ENCODE measurements at places on chromosomes 12 and 14.

DNA sequence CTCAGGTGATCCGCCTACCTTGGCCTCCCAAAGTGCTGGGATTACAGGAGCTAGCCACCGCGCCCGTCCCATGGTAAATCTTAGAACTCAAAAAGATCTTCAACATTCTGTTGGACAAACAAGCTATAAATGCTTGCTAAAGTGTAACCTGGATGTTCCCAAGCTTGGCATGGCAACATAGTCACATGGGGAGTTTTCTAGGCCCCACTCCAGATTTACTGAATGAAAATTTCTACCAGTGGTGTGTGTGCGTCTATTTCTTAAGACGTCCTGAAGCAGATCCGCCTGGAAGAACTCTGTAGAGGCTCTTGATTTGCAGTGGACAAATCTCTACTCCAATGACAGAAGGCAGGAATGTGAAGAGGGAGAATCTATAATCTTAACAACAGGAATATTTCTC, 59.9 kb downstream of the ZFYVE21 start:
- no peak for DNase-seq

- DNase-seq: no peak
Observed at GRCh38 chr12:28585146-28585545, 394.9 kb downstream of the CCDC91 start.

DNA sequence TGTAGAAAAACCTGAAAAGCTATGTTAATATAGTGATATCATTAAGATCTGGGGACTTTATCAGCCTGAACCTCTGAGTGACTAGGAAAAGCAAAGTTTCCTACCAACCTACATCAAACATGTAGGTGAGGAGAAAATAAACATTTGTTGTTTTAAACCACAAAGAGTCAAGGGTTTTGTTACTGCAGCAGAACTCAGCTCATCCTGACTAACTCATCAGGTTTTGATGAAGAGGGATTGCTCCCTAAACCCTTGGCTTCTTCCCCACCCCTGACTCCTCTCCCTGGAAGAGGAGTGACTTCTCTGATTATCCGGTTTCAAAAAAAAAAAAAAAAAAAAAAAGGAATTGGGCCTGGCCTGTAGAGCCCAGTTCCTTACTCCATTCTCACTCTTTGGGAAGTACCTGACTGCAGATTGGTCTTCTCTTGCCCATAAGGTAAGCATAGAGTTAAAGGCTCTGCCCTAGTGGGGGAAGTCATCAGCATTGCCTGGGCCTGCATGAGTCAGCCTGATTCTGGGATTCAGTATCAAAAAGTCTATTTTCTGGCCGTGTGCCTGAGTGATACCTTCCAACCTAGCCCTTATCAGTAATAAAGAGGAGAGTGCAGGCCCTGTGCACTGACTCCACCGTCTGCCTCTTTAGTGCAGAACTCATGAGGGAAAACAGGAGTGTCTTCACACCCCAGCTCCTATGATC, 16.9 kb downstream of the BDKRB1 start:
- no peak for DNase-seq

DNA sequence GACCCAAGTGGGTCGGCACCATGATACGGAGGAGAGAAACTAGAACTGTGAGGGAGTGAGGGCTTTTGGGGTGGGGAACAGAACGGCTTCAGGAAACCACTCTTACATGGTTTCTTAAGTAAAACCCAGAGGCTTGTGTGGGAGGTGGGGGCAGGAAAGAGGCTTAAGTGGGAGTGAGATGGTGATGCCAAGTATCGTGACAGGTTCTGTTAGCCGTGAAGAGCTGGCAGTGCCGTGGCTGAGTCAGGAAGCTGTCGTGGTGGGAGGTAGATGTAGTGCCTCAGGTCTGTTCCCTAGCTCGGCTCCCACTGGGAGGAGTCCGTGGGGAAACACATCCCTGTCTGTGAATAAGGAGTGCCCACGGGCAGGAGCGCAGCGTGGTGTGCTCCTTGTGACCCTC, 185.8 kb upstream of the FKBP4 start:
- no peak for DNase-seq

GRCh38 chr12:88036353-88036965, 7.3 kb upstream of the C12orf50 start:
- no peak for DNase-seq

DNA sequence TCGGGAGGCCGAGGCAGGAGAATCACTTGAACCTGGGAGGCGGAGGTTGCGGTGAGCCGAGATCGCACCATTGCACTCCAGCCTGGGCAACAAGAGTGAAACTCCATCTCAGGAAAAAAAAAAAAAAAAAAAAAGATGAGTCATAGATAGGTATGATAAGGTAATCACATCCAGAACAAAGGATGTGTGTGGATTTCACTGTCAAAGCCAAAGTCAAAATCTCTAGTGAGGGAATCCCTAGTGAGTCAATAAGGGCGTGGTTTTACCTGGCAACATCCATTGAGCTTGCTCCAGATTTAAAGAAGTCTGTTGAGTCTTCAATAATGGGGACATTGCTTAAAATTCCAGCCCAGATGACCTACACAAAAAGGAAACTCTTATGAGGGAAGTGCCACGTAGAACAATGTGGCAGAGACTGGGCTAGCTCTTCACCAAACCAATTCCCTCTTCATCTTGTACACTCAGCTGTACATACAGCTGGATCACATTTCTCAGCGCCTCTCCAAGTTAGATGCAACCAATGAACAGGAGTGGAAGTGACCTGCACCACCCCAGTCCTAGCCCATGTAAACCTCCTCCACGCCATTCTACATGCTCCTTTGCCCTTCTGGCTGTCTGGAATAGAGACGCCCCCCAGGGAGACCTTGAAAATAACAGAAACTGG, 23.4 kb downstream of the ALDH1L2 start:
- no peak for DNase-seq

DNA sequence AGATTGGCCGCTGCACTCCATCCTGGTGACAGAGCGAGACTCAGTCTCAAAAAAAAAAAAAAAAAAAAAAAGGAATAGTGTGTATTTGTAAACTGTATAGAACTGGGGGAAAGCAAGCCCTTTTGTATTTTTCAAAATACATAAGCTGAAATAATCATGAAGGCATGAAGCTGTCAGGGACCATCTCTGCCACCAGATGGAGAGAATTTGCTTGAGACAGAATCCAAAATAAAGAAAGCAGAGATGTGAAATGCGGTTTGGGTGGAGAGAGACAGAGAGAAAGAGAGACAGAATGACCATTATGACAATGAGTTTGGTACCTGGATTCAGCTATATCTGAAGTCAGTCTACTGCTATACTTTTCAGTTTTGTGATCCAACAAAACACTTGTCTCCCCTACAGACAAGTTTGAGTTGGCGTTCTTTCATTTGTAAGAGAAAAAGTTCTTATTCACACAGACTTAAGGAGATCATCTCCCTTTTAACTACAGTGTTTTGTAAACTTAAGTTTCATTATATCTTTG, 155.7 kb upstream of the LRIG3 start:
- DNase-seq: no peak

DNA sequence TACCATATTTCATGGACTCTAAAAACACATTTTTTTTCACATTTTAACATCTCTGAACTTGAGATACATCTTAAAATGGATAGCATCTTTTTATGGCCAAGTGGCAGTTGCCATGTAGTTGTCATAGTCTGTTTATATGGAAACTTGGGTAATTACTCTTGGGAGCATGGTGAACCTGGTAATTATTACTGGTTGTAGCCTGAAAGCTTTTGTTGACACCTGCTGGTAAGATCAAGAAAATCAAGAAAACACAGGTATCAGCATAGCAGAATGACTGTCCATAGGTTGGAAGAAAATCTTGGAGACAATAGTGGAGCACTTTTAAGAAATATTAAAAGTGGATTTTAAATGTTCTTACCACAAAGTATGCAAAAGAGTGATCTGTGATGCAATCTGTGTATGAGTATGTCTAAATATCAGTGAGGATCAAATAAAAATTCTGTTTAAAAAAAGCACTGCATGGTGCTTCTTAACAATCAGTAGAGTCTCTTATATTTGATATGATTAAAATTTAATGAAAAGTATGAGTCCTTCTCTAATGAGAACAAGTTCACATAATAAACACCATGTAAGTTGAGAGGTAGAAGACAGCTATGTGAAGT, 44.2 kb downstream of the TTC8 start:
- DNase-seq: no peak

DNA sequence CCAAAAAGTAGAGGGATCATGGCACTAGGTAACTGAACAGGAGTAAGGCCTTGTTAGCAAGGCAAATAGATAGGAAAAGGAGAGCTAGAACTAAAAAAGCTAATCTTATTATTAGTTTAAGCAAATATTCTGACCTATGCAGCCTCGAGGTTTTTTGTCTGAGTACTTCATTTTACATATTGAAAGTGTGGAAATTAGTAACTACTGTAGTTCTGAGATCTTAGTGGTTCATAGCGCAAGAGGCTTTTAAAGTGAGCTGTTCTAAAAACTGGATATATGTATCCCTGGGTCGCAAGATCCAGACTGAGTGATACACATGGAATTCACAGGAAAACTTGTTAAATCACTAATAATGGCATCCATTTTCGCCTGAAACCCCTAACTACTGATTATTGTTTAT, 411.0 kb upstream of the SOX5 start:
- DNase-seq: no peak

GRCh38 chr12:132747896-132748295, 13.7 kb downstream of the ANKLE2 start:
- no peak for DNase-seq

GRCh38 chr12:119020406-119021360, 39.3 kb downstream of the SRRM4 start:
- no peak for DNase-seq

DNA sequence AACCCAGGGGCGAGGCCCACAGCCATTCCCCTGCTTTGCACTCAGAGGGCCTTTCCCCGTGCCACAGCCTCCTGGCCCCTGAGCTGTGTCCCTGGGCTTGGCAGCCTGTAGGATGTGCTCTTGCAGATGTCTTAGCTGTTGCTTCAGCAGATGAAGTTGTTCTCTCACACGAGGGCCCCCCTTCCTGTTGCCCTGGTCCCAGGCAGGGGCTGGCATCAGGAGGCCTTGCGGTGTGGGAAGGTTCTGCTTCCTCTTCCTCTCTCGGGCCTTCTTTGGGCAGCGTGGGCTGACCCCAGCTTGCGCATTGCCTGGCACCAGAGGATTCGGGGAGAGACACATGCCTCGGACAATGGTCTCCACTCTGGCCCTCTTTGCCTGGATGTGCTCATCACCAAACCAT, 12.7 kb downstream of the PROX2 start:
- no peak for DNase-seq

DNA sequence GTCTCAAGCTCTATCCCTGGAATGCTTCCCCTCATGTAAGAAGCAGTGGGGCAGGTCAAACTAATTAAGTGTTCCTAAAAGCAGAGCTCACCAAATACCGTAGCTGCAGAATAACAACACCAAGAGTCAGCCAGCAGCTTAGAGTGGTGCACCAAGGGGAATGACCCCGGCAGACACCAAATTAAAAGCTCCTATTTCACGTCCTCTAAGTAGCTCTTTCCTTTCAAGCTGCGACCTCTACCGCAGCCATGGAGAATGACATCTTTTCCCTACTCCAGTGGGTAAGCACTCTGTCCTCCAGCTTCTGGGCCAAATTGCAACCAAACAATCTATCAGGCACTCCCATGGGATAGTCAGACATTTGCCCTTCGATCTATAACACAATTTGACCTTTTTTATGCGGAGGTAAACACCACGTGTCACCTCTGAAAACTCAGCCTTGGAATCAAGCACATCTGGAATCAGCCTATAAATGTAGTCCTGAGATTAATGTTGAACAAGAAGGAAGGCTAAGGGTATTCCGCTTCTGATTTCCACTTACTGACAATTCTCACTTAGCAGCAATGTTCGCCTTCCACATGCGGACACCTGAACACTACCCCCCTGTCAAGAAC, 67.6 kb upstream of the CDKN3 start:
- no peak for DNase-seq

DNA sequence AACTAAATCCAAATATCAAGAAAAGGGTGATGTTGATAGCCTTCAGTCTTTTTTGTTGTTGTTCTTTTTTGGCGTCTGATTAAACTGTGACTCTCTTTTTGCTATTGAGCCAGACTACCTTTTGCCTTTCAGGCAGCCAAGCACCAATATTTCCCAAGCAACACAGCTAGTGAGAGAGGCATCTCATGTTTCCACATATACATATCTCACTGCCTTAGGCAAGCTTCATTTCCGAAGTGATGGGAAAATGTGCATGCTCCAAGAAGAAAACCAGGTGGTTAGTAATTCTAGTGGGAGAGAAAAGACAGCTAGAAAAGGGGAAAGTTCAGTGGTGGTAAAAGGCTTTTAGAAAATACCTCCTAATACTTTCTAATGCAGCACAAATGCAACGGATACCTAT, 277.7 kb downstream of the TMTC2 start:
- no peak for DNase-seq

DNA sequence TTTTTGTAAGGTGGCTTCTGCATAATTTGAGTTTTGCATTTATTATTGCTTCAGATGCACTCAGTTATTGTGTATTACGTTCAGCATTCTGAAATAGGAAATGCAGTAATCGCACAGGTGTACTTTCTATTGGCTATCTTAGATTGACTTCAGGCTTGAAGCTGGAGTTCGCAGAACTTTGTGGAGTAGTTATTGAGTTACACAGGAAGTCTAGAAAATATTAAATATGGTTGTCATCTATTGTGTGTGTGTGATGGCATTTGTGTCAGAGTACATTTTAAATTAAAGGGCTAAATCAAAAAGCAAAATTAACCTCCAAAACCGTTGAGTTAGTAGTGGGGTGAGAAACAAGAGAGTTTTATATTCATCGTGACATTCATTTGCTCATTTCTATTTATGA, 2.7 kb downstream of the ARID2 start:
- no peak for DNase-seq

DNA sequence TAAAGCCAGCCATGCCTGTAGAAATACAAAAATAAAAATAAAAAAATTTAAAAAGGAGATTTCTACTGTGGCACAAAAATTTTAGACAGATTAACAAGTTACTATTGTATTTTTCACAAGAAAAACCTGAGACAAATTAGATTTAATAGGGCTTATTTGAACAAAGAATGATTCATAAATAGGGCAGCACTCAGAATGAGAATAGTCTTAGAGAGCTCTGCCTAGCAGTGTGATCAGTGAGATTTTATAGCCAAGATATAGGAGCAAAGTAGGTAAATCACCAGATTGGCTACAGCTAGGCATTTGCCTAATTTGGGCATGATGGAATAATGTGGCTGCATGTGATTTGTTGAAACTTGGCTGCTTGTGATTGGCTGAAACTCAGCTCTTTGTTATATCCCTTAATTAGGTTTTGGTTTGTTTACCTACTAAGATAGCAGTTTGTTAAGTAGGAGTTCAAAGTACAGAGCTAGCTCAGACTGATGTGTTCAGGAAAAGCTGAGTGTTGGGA, 279.7 kb upstream of the TMTC1 start:
- no peak for DNase-seq

Data from stimulated activated CD4-positive, alpha-beta T cell treated with anti-CD3 and anti-CD28 coated beads, Interleukin-4, amount 100 ng/mL, for 48 hours (primary cell).